Activated naive CD4-positive, alpha-beta T cell (primary cell): ENCODE measurements at places on chromosomes 2 and 18.

DNA sequence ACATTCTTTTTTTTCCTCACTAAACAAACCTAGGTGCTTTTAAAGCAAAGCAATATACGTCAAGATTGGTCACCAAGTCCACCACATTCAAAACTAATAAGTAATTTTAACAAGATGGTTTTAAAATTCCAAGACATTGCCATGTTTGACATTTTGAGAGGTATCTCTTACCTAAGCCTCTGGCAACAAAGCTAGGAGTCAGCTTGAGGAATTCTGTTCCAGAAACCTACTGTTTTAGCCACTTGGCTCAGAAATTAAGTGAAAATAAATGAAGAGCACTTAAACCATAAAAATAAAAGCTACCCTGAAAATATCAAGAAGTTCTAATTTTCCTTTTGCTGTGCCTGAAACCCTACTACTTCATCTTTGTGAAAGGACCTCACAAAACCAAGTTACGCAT, 30.0 kb upstream of the CHMP3 start:
- DNase-seq = no peak

DNA sequence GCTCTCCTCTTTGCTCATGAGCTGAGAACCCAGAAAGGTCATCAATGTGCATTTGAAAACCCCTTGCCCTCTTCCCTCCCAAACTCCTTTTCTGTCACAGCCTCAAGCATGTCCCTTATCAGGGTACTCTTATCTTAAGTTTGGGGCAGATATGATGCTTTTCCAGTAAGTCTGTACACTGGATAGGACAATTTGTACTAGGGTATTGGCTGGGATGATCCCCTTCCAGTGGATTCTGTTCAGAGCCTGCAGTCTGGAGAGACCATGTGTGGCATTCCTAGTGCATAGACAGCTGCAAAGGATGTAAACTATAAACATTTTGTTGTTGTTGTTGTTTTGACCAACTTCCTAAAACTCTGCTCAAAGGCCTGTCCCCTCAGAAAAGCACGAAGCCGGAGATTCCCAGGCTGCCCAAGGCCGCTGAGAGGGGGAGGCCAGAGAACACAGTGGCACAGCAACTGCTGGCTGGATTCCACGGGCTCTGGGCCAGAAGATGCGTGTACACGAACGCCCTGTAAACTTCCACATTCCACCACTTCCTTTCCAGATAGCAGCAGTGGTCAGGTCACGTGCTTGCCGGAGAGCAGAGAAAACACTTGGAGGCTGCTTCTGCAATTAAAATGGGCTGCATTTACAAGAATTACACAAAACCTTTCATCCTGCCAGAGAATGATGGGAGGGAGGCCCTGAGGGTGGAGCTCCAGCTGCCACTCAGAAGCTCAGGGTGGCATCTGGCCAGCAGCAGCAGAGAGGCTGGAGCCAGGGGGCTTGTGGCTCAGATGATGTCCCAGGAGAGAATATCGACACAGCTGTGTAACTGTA, 42.1 kb downstream of the BMP10 start:
- DNase-seq = no peak

GRCh38 chr2:241734208-241734466, 293 bp upstream of the D2HGDH start:
- DNase-seq = no peak

DNA sequence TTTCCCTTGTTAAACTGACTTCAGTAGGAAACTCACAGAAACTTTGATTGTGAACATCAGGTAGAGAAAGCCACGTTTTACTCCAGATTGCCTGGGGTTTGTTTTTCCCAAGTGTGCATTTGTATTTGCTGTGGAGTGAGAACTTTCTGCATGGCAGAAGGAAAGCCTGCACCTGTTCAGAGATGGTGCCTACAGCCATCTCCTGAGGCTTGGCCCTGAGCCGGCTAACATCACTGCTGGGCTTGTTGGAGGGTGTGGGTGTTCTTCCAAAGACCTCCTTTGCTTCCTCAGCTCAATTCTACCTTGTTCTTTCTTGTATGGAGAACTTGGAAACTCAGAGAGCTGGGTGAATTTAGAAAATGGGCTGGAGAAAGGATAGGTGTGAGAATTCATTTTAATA, 16.1 kb downstream of the KCNS3 start:
- DNase-seq = no peak

DNA sequence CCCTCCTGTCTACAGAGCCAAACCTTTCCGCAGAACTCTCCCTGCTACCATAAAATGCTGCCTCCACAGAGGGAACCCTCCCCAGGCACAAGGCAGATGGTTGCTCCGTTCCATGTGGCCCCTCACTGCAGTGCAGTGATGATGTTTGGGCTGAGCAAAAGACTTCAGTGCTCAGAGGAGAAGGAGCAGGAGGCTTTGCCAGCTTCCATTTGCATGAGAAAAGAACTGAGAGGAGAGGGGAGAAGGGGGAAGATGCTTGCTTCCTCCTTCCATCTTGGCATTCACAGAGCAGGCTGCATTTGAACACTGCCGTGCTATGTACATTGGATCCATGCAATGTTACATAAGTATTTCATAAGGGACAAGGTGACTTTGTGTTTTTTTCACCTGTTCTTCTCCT, 46.6 kb upstream of the TMEM200C start:
- no peak for DNase-seq

- no peak for DNase-seq
These were observed 159.8 kb upstream of the REG3G start for GRCh38 chr2:78865667-78866066.

DNA sequence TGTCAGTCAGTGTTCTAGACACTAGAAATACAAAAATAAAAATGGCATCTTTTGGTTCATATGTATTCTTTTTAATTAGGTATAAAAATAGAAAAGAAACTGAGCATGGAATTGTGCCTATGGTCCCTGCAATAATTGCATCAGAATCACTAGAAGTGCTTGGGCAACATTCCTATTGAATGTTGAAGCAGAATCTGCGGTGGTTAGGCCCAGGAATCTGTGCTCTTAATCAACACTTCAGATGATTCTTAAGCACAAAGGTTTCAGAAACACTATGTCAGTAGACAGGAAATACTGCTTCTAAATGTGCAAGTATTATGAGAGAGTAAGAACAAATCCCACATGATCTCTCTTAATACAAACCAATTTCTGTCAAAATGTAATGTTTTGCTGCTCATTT, 20.3 kb upstream of the RBBP8 start:
- no peak for DNase-seq

DNA sequence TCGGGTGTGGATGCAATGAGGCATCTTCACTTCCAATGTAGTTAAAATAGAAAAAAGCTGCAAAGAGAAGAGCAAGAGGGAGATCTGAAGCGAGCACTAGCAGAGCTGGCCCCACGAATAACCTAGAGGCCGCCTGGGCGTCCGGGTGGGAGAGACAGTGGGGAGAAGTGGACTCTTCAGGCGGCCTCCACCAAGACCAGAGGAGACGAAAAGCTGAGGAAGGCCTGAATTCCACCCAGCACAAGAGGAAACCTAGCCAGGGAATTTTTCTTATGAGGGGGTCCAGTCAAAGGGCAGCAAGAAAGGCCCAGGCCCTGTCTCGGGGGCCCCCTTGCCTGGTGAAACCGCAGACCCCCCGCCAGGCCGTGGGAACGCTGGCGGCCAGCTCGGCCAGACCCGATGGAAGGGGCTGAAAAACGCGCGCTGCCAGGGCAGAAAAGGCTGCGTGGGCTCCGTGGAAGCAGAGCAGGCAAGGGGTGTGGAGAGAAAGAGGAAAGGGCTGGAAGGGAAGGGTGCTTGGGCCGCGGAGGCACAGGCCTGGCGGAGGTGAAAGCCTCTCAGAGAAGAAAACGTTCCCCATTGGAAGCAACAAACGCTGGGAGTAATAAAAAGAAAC, 69.2 kb downstream of the KCTD1 start:
- no peak for DNase-seq
